Mammary epithelial cell (primary cell): ENCODE measurements at places on chromosomes 7 and 10. TPM values are rescaled to one million over a fixed set of nuclear protein-coding genes. Genes with fewer than 3 reads are reported as not detected.

UNCX gene
- not detected in 2 replicates for total RNA-seq

GPR85 gene
- 2.2 TPM for total RNA-seq

FKBP9 gene
- 301 TPM for total RNA-seq

WNT8B gene
- total RNA-seq, result not detected in 2 replicates

CROT gene
- 9.8 and 15.9 TPM in 2 replicates for total RNA-seq

CYP3A4 gene
- not detected in 2 replicates for total RNA-seq

FUOM gene
- total RNA-seq, result 13.8 and 15.4 TPM in 2 replicates

PON1 gene
- not detected in 2 replicates for total RNA-seq
